ENCODE measurements at places on chromosomes 4 and X.

- H3K27ac ChIP-seq, result peak within 1 kb of the TSS; percentile 43
- H3K27me3 ChIP-seq, result no peaks in the 10 kb centered on the region
- peak; percentile 64 for DNase-seq
Measured at GRCh38 chrX:15269618-15270521, at the start of gene ASB9. Gene ASB9 (minus strand): TSS chrX:15270083. CDS start chrX:15269874, 209 bp downstream.

DNA sequence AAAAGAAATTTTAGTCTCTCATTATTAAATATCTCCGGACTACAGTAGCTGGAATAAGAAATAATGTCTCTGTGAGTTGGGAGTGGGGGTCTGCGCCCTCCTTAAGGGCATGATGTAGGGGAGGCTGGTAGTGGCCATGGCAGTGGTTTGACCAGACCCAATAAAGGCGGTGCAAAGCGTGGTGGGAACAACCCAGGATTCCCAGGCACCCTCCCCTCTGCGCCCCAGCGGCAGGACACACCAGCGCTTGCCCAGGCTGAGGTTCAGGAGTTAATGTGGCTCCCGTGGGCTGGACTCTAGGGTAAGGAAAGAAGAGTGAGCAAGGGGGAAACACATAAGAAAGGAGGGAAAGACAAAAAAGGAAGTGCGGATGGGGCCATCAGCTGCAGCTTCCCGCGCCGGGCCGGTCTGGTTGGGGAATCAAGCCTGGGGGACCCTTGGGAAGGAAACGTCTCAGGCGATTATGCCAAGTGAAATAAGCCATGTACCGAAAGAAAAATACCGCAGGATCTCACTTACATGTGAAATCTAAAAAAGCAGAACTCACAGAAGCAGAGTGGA lies 157.5 kb upstream of the SMIM31 start:
- no peak overlapping the region for H3K4me3 ChIP-seq
- H3K36me3 ChIP-seq, result no peaks in the 10 kb centered on the region
- no peaks in the 10 kb centered on the region for H3K4me1 ChIP-seq
- DNase-seq, result no peak

DNA sequence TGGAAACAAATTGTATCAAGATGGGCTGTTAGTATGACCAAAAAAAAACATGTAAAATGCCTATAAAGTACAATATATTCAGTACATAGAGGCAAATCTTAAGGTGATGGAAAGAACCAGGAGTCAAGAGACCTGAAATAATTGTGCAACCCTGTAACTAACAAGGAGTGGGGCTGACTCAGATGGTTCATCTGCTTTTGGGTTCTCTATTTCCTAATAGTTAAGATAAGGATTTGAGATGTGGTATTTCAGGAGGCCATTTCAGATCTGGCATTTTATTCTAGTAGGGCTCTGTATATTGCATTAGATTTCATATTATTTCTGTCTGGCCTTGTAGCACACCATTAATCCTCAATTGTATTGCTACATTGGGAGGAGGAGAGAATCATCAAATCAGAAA lies 268.4 kb downstream of the HS3ST1 start:
- H3K27me3 ChIP-seq, result no peaks in the 10 kb centered on the region
- H3K4me3 ChIP-seq, result no peak overlapping the region
- no peaks in the 10 kb centered on the region for H3K4me1 ChIP-seq
- DNase-seq, result no peak
- no peak overlapping the region for H3K27ac ChIP-seq

DNA sequence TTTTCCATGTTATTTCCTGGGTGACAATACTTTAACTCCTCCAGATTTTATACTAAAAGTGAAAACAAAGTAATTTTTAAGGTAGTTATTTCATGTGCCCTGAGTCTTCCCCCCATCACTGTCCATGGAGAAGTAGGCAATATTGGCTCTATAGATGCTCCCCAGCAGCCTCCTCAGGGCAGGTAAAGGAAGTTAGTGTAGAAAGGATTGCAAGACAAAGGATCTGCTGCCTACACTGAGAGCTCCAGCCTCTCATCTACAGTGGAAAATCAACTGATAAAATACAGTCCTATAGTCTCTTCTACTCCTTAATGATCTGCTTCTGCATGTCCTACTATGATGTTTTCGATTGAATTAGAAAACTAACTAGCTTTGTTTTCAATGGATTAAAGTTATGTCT lies 8.5 kb downstream of the POU3F4 start:
- H3K4me3 ChIP-seq, result no peak overlapping the region
- H3K36me3 ChIP-seq, result no peaks in the 10 kb centered on the region
- no peaks in the 10 kb centered on the region for H3K4me1 ChIP-seq
- no peaks in the 10 kb centered on the region for H3K27me3 ChIP-seq
- DNase-seq, result no peak
- H3K27ac ChIP-seq, result no peak overlapping the region

DNA sequence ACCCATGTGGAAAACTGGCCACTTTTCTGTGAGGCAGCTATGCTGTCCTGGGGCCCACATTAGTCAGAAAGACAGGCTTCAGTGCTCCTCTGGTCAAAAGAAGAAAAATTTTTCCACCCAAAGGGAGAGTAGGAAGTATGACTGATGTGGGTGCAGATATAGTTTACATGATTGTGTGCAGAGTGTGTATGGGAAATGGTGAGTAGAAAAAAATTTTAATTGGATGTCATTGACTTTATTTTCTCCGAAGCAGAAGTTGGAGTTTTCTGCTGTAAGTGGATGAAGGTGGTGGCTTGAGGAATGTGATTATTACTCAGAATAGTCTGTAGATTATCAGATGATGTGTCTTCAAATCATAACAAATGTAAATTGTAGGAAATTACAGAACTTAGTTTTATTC lies 241.5 kb upstream of the IGFBP7 start:
- no peaks in the 10 kb centered on the region for H3K27me3 ChIP-seq
- no peaks in the 10 kb centered on the region for H3K36me3 ChIP-seq
- no peak overlapping the region for H3K4me3 ChIP-seq
- no peak overlapping the region for H3K27ac ChIP-seq

DNA sequence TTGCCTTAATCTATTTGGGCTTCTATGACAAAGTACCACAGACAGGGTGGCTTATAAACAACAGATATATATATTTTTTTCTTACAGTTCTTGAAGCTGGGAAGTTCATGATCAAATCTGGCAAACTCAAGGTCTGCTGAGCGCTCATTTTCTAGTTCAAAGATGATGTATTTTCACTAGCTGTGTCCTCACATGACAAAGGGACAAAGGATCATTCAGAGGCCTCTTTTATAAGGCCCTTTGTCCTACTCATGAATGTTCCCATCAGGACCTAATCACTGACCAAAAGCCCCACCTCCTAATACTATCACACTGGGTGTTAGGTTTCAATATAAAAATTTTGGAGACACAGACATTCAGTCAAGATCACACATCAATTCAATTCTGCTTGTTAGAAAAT lies 2025.2 kb downstream of the PCDH7 start:
- H3K27me3 ChIP-seq, result no peaks in the 10 kb centered on the region
- no peaks in the 10 kb centered on the region for H3K36me3 ChIP-seq
- no peak for DNase-seq
- H3K4me3 ChIP-seq, result no peak overlapping the region
- H3K27ac ChIP-seq, result no peak overlapping the region
- no peaks in the 10 kb centered on the region for H3K4me1 ChIP-seq

DNA sequence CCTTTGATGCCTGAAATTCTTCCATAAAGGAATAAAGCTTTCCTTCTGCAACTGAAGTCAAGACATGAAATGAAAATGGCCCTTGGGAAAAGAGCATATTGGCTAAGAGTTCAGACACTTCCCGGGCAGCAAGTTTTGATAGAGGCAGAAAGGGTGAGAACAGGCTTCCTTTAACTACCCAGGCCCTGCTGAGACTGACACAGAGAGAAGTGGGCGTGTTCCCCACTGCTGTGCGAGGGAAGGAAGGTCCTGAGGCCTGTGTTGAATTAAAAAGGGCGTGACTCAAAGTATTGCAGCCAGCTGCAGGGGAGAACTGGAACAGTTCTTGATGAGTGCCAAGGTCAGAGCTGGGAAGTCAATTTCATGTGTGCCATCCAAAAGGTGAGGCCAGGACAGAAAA lies 33.9 kb upstream of the ADGRG2 start:
- no peak overlapping the region for H3K27ac ChIP-seq
- no peak for DNase-seq
- no peaks in the 10 kb centered on the region for H3K27me3 ChIP-seq
- H3K4me3 ChIP-seq, result no peak overlapping the region

- no peaks in the 10 kb centered on the region for H3K27me3 ChIP-seq
- H3K4me3 ChIP-seq, result no peak overlapping the region
- no peak overlapping the region for H3K27ac ChIP-seq
- no peaks in the 10 kb centered on the region for H3K36me3 ChIP-seq
- H3K4me1 ChIP-seq, result no peaks in the 10 kb centered on the region
Measured at GRCh38 chrX:147602176-147602696, 309.5 kb upstream of the FMR1 start.

- H3K27ac ChIP-seq, result no peak overlapping the region
- DNase-seq, result no peak
- H3K27me3 ChIP-seq, result no peaks in the 10 kb centered on the region
Measured at GRCh38 chrX:109596015-109596414, 29.0 kb downstream of the KCNE5 start.

DNA sequence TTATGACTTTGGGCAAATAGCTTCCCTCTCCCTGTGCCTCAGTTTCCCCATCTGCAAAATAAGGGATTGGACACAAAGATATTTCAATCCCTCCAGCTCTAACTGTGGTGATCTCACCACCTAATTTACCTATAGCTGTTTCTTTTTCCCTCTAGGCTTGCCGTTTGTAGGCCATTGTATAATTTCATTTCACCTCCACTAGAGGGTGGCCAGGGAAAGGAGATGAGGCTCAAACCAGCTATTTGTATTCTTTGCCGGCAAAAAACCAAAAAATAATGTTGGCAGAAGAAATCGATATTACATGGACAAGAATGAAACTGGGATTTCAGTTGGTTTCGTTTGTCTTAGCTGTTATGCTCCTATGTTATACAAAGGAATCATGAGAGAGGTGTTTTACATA lies 36.1 kb upstream of the DOCK11 start:
- H3K36me3 ChIP-seq, result no peaks in the 10 kb centered on the region
- H3K4me3 ChIP-seq, result no peak overlapping the region
- peak; percentile 12 for DNase-seq

DNA sequence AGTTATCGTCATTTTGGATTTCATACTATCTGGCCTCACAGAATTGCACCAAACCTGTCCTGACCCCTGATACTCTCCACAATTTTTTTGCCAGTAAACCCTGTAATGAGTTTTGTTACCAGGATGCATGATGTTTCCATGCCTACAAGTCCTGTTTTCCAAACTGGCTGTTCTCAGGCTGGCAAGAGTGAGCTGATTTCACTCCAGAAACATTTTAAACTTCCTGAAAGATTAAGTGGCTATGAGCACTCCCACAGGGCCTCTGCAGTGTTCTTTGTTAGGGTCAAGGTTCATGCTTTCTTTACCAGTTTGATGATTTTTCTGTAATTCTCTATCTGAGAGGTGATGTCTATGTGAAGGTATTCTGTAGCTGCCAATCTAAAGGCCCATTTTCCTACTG lies 31.7 kb upstream of the PDLIM3 start:
- DNase-seq, result peak; percentile 93
- peaks cover 17% of the 10 kb centered on the region for H3K4me1 ChIP-seq
- H3K27ac ChIP-seq, result peak overlapping the region; percentile 87

- no peaks in the 10 kb centered on the region for H3K27me3 ChIP-seq
- DNase-seq, result no peak
- H3K27ac ChIP-seq, result no peak overlapping the region
- H3K36me3 ChIP-seq, result peaks cover 7% of the 10 kb centered on the region
- peaks cover 11% of the 10 kb centered on the region for H3K4me1 ChIP-seq
Measured at GRCh38 chr4:751676-752075, 46.0 kb downstream of the PCGF3 start.

DNA sequence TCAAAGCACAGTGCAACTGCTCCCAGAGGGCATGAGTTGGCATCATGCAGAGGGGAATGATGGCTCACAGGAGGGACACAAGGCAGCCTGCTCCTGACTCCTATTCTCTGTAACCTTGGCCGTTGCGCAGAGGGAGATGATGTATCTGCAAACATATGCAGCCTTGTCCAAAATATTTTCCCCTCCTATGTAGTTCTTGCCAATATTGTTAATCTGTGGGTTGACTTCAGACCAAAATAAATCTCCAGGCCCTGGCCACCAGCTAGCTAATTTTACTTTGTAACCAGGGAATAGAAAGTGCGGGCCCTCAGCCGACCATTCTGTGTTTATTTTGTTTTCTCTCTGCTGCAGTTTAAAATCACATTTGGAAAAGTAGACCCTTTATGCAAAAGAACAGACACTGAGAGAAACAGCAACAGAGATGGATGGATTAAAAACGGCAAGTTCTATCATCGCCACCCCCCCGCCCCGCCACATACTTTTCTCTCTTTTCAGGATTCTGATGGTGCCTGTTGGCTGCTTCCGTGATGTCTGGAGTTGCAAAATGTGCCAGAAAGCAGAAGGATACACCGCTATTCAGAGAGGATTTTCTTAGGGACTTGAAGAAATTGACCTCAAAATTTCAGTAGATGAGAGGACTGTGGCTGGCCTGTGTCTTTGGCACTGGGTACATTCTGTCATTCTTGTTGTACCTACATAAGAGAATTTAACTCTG lies 185.3 kb upstream of the BCOR start:
- H3K4me1 ChIP-seq, result no peaks in the 10 kb centered on the region
- no peak overlapping the region for H3K4me3 ChIP-seq
- H3K27ac ChIP-seq, result no peak overlapping the region
- no peaks in the 10 kb centered on the region for H3K36me3 ChIP-seq
- H3K27me3 ChIP-seq, result no peaks in the 10 kb centered on the region
- no peak for DNase-seq

DNA sequence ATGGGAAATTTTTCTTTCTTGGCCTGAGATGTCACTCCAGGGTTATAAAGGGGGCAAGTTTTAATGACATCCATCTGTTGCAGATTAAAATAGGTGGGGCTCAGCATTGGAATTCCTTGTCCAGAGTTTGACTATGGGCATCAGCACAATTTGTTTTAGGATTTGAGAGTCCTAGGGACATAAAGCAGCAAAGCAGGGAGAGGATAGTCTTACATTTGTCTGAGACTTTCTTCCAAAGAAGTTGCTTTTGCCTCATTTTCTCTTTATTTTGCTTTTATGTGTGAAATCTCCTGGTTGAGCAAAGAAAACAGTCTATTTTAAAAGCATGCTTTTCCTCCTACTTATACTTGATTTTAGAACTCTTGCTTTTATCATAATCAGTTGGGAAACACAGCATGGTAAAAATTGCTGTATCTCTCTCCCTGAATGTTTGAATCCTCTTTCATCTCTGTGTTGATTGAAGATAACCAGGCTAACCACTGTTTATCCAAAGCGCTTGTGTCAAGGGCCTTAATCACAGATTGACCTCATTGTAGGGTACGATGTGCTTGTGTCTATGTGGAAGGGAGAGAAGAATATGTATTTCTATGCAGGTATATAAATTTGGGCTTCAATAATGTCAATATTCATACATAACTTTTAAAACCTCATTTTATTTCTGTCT lies 121.5 kb downstream of the ANK2 start:
- no peaks in the 10 kb centered on the region for H3K36me3 ChIP-seq
- H3K4me1 ChIP-seq, result no peaks in the 10 kb centered on the region
- H3K27me3 ChIP-seq, result no peaks in the 10 kb centered on the region
- H3K27ac ChIP-seq, result no peak overlapping the region
- DNase-seq, result no peak
- no peak overlapping the region for H3K4me3 ChIP-seq

DNA sequence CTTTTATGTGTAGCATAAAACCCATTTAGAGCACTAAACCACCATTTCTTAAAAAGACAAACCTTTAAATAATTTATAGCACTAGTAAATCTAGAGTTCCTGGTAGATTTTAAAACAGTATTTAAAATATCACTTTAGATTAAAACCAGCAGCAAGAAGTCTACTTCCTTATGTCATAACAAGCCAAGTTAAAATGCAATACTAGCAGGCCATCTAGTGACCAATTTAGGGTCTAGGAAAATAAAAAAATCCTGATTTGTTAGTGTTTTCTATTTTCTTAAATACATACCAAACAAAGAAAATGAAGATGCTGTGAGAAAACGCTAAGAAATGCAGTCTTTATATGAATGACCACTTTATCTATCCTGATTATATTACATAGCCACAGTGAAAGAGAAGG lies 53.9 kb downstream of the PAPSS1 start:
- no peak overlapping the region for H3K4me3 ChIP-seq
- H3K4me1 ChIP-seq, result peaks cover 3% of the 10 kb centered on the region
- no peaks in the 10 kb centered on the region for H3K36me3 ChIP-seq
- H3K27ac ChIP-seq, result no peak overlapping the region
